Left cardiac atrium (tissue), 4 donors: ENCODE measurements at places on chromosomes 2 and 18. TPM values are rescaled to one million over a fixed set of nuclear protein-coding genes. Genes with fewer than 3 reads are reported as not detected.

G6PC2 gene
- not detected for total RNA-seq

KIF1A gene
- total RNA-seq = 27.4 TPM

NR4A2 gene
- total RNA-seq = 2.4 TPM

FASTKD2 gene
- 34.8 TPM for total RNA-seq

MARCHF4 gene
- not detected for total RNA-seq

LRRC30 gene
- not detected for total RNA-seq

DNA sequence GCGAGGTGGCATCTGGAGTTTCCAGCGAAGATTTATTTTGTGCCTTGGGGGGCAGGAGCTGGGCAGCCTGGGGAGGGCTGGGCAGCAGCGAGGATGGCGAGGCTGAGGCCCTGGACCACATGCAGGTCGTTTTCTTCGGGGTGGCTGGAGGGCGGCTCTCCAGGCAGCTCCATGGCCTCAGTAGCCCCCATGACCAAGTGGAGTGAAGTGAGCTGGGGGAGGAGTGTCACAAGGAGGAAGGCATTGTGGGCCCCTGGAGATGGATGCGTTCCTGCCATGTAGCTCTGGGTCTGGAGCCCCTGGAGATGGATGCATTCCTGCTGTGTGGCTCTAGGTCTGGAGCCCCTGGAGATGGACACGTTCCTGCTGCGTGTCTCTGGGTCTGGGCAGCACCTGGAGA is 40.4 kb downstream of the SH3BP4 start:
- no peak for DNase-seq

DNA sequence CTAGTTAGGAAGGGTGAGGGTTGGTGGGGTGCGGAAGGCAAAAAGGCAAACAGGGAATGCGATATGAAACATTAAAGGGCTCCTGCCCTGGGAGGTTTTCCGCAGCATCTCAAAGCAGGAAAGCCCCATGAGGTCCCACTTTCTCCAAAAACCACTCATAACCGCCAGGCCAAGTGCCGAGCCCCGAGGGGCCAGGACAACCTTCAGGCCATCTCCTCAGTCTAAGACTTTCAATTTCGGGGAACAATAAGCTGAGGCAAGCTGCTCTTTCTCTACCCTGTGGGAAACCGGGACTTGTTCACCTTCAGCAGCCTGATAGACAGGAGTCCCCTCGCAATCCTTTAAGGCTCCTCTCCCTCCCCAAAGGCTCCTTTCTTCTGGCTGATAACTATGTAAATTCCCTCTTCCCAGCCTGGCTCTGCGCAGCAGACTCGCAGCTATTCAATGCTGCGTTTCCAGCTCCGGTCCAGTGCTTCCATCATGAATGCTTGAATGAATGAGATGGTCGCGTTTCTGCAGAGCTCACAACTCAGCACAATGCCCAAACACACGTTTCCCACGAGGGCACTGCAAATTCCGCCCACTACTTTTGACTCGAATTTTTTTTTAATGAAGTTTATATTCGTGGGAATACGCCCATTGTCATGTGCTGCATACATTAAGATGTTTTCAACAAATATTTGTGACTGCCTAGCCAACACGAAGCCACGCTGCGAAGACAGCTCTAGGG is 1.4 kb downstream of the LAMA1 start:
- no peak for DNase-seq

- DNase-seq = no peak
Measured at GRCh38 chr2:154963511-154963910, 265.0 kb downstream of the KCNJ3 start.

DNA sequence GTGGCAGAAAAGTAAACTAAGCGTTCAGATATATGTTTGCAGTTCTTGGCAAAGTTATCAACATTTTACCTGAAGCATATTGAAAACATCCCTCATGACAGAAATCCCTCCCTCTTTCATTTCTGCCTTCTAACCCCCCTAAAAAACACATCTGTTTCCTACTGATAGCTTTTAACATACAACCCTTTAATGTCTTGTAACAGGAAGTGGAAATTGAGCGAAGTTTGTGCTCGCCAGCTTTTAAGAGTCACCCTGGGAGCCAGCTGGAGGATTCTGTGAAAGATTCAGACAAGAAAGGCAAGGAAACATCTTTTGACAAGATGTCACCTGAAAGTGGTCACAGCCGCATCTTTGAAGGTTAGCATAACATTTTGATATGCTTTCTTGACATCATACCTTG is 247.4 kb downstream of the XIRP2 start:
- no peak for DNase-seq

DNA sequence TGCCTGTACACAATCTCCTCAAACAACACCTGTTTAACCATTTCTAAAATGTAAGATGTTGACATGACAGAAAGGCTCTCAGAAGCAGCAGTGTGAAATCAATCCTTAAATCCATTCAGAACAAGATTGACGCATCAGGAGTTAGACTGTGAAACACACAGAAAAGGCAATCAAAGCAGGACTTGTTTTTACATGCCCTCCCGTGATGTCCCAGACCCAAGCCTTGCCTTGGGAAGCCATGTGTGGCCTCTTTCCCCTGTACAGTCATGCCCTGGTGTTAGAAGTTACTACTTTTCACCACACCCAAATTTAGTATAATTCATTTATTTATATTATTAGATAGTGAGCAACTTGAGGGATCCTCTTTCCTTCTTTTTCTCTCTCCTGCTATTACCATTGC is 115.7 kb downstream of the NCKAP5 start:
- no peak for DNase-seq

DNA sequence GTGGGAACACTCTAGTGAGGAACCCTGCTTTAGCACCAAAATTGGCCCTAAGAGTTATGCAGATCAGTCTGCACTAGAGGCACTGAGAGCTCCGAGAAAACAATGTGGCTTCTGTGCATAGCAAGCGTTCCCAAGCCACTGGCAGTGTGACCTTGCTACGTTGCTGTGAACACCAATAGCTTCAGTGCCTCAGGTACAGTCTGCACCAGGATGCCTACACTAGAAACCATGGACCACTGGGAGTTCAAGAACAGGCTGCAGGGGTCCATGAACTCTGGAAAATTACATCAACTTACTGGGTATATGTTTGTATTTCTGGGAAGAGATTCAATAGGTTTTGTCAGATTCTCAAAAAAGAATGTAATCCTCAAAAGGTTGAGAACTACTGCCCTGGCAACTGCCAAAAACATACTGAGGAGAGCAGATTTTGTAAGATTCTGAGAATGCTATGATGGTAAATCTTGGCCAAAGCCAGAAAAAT is 18.3 kb upstream of the SP3 start:
- no peak for DNase-seq

- peak; percentile 33 for DNase-seq
Measured at GRCh38 chr18:8139891-8140406, 469.3 kb upstream of the RAB12 start.

GRCh38 chr2:158598862-158599517 is 142.2 kb downstream of the PKP4 start:
- no peak for DNase-seq

DNA sequence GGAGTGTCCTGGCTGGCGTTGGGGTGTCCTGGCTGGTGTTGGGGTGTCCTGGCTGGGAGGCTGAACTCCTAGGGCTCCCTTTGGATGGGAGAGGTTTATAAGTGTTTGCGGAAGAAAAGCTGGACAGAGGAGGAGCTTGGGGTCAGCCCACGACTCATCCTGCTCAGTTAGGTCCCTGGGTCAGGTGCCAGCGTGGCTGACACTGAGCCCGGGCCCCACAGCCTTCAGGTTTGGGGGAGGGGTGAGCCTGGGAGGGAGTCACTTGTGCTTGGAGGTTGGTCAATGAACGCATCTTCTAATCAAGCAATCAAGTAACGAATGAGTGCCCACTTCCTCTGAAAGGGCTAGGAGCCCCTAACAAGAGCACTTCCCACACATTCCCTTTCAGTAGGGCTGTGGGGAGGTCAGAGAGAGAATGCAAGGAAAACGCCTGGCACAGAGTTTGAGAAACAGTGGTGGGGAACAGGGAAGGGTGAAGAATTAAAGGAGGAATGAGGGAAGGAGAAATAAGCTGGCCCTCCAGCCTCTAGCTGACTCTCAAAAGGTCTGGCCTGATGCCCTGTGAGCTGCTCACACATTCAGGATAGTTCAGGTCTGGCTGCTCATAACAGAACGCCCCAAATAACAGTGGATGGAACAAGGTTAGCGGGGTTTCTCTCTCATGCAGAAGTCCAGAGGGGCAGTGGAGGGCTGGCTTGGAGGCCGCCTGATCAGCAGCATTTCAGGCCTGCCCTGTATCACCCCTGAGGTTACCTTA is 670 bp downstream of the KCNIP3 start:
- DNase-seq = no peak

DNA sequence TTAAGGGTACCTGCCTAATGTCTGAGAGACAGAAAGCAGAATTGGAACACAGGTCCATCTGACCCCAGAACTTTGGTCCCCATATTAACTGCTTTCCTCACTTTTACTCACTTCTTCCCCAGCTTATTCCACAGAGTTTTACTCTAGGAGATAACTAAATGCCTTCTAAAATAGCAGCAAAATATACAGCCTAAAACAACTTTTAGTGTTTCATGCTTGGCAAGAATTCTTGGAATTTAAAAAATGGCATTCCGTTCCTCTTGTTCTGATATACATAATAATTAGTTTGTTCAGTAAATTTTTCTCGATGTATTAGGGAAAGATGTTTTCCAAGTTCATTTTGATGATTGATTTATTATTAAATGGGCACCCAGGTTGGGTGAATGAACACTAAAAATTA is 151.9 kb downstream of the FHOD3 start:
- no peak for DNase-seq

GRCh38 chr2:54559593-54560145 is 103.5 kb downstream of the SPTBN1 start:
- DNase-seq = peak; percentile 38

DNA sequence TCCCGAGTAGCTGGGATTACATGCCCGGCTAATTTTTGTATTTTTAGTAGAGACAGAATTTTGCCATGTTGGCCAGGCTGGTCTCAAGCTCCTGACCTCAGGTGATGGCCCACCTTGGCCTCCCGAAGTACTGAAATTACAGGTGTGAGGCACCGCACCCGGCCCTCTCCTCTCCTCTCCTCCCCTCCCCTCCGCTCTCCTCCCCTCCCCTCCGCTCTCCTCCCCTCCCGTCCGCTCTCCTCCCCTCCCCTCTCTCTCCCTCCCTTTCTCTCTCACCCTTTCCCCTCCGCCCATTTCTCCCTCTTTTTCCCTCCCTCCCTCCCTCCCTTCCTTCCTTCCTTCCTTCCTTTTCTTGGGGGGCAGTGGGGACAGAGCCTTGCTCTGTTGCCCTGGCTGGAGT is 28.4 kb downstream of the CD8B start:
- DNase-seq = no peak

DNA sequence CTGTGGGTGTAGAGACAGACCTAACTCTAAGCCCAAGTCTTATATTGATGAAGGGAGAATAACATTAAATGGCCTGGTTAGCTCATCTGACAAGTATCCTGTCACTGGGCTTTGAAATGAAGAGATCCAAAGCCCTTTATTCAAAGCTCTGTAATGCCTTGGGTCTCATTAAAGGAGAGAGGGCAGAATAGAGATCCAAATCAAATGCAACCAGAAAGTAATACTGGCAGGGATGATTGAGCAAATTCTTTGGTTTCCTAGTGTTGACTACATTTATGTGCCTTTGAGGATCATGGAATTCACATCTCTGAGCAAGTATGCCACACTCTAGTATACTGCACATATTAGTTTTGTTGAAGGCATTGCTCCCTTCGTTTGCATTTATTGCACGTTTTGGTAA is 147.9 kb upstream of the CAVIN2 start:
- DNase-seq = no peak

GRCh38 chr2:65722028-65722778 is 289.8 kb upstream of the SPRED2 start:
- peak; percentile 50 for DNase-seq

GRCh38 chr2:102520009-102520408 is 47.0 kb downstream of the SLC9A4 start:
- DNase-seq = no peak

DNA sequence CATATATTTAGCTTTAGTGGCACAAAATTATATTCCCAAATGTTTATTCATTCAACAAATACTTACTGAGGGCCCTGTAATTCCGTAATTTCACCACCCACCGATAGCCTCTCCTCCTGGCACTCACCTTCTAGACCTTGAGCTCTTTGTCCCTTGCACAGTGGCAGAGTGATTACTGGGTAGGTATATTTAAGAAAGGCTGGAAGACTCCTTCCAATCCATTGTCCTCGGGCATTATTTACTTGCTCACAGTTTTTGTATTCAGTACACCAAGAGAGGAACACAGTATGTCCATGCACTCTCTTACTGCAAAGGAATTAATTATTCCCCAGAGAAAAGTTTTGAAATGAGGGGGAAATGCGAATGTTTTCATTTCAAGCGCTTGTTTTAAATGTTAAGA is 1.1 kb upstream of the CDCA7 start:
- no peak for DNase-seq

DNA sequence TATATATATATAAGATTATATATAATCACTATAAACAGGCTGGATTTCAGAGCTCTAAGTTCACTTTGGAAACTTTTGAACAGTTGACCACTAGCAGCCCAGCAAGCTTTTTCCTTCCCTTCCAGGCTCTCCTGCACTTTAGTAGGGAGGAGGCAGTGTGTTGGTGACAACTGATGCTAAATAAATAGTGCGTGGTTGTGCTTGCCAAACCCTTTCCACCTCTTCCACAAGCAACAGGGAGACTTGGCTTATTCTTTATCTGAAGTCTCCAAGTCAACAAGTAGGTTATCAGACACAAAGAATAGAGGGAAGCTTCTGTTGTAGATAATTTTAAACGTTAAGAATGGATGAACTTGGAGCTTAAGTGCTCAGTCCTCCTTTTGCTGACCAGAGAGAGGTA is 408.2 kb upstream of the HNRNPA3 start:
- no peak for DNase-seq

DNA sequence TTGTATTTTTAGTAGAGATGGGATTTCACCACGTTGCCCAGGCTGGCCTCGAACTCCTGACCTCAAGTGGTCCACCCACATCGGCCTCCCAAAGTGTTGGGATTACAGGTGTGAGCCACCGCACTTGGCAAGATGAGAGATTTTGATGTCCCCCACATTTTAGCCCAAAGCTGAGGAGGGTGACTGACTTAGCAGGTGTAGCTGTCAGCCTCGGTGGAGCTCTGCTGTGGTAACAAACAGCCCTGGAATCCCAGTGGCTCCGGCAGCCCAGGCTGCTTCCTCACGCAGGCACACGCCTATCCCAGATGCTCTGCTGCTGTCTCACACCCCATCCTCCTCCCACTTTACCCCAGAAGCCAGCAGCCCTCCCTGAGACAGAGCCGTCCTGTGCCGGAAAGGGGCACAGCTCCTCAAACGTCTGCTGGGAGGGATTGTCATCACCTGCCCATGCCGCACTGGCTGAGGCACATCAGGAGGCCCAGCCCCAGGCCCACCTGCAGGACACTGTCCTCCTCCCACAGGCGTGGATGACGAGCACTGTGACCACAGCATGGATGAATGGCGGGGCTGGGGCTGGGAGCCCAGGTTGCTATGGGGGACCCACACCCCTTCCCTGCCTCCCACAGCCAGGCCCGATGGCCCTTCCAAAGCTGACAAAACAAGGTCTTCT is 10.6 kb upstream of the BOK start:
- peak; percentile 7 for DNase-seq

DNA sequence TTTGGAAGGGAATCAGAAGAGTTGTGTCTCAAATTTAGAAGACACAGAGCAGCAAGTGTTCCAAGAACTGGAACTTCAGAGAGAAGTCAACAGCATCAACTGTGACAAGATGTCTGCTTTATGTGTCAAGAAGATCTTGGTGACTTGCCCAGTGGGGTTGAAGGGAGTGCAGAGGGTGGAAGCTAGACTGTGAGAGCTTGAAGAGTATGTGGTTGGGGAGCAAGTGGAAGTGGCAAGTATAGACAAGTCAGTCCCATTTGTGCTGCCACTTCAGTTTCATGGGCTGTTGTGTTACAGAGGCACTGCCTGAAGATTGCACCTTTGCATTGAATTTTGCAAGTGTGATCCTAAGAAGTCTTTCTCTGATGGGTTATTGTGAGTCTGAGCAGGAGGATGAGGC is 68.7 kb upstream of the MC2R start:
- DNase-seq = no peak
